Astrocyte (in vitro differentiated cells and primary cell): ENCODE measurements at places on chromosomes 12 and 14. TPM values are rescaled to one million over a fixed set of nuclear protein-coding genes. Genes with fewer than 3 reads are reported as not detected.

KRT73 gene
- not detected in 2 replicates for total RNA-seq

SLC25A47 gene
- total RNA-seq = not detected in 2 replicates

DNA sequence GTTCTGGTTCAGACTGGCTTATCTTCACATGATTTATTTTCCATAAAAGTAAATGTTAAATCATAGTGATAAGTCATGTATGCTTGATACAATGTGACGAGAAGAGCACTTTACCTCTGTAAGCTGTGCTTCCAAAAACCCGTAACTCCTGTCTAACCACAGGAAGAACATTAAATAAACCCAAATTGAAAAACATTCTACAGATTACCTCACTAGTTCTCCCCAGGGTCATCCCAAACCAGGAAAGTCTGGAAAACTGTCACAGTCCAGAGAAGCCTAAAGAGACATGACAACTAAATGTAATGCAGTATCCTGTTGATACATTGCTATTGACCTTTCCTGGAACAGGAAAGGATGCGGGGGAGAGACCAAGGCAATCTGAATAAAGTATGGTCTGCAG, 32.5 kb upstream of the DUSP6 start:
- peak overlapping the region; percentile 11 for H3K27ac ChIP-seq
- H3K27me3 ChIP-seq = no peaks in the 10 kb centered on the region
- peaks cover 11% of the 10 kb centered on the region for H3K4me1 ChIP-seq
- no peaks in the 10 kb centered on the region for H3K36me3 ChIP-seq

GRCh38 chr14:63045234-63045611, at the start of gene KCNH5:
TSS of gene KCNH5 (minus strand) at chr14:63045458. CDS start at chr14:63045186, 272 bp downstream.
- DNase-seq = peak; percentile 39
- H3K4me3 ChIP-seq = peak within 1 kb of the TSS; percentile 52
- H3K4me1 ChIP-seq = peaks cover 10% of the 10 kb centered on the region
- H3K36me3 ChIP-seq = no peaks in the 10 kb centered on the region
- H3K27ac ChIP-seq = no peak within 1 kb of the TSS

GRCh38 chr12:95796225-95796981, 5.8 kb upstream of the NTN4 start:
- no peak overlapping the region for H3K4me3 ChIP-seq
- DNase-seq = no peak
- no peak overlapping the region for H3K27ac ChIP-seq
- H3K27me3 ChIP-seq = peaks cover 5% of the 10 kb centered on the region

- DNase-seq = no peak
- H3K4me3 ChIP-seq = no peak overlapping the region
- H3K27ac ChIP-seq = no peak overlapping the region
- H3K4me1 ChIP-seq = no peaks in the 10 kb centered on the region
- no peaks in the 10 kb centered on the region for H3K27me3 ChIP-seq
Observed at GRCh38 chr12:100484891-100485471, 11.3 kb downstream of the NR1H4 start.

GRCh38 chr12:49054096-49054495, 6.5 kb downstream of the KMT2D start:
- H3K4me1 ChIP-seq = peaks cover 50% of the 10 kb centered on the region
- DNase-seq = no peak
- H3K4me3 ChIP-seq = no peak overlapping the region
- no peak overlapping the region for H3K27ac ChIP-seq
- no peaks in the 10 kb centered on the region for H3K27me3 ChIP-seq

DNA sequence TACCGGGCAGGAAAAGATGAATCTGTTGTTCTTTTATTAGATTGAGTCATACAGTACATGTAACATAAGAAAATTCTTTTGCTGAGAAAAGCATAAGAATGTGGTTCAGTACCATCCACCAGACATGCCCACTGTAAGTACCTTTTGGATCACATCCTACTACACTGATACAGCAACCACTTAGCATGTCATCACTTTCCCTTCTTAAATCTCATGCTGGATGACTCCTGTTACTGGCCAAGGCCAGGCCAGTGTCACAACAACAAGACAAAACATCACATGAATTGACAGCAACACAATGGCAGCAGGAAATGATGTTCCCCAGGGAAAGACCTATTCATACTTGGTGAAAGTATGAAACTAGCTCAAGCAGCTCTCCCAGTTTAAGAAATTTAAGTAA, 46.4 kb downstream of the STXBP6 start:
- no peaks in the 10 kb centered on the region for H3K36me3 ChIP-seq
- H3K4me3 ChIP-seq = no peak overlapping the region
- DNase-seq = peak; percentile 16
- H3K27ac ChIP-seq = no peak overlapping the region
- H3K4me1 ChIP-seq = peaks cover 23% of the 10 kb centered on the region

DNA sequence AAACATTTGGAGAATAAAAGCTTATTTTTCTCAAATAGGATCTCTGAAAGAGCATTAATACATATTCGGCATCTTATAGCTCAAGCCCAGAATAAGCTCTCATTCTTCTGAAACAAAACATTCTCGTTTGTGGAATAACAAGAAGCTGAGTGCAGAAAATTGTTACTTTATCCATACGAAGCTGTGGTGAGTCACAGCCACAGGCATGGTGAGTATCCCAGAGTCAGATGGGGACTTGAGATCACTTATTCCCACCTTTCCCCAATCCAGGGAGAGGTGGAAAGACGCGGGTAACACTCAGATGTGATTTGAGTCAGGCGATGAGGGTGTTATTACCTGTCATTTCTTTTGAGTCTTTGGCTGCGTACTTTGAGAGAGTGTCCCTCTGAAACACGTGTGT, 214.6 kb upstream of the TMEM132C start:
- H3K36me3 ChIP-seq = no peaks in the 10 kb centered on the region
- peak; percentile 51 for DNase-seq
- no peak overlapping the region for H3K27ac ChIP-seq
- no peaks in the 10 kb centered on the region for H3K27me3 ChIP-seq
- H3K4me1 ChIP-seq = no peaks in the 10 kb centered on the region
- H3K4me3 ChIP-seq = no peak overlapping the region
